ENCODE measurements at places on chromosomes 13 and 19. TPM values are rescaled to one million over a fixed set of nuclear protein-coding genes. Genes with fewer than 3 reads are reported as not detected.

DNA sequence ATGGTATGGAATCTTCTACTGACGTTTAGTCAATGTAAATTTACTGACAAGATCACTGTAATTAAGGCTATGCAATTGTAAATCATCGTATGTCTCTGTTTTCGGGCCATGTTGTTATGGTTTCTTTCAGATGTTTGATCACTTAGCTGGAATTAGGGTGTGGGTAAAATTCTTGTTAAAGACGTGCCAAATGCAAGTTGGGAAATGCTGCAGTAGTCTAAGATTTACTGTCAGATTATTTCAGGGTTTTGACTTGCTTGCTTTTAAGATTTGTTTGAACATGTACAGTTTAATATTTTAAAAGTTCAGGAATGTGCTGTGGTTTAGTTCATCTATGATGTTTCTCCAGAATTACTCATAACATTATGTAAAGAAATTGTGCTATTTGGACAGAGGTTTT, 10.8 kb downstream of the NDFIP2 start:
- no peaks in the 10 kb centered on the region for H3K27me3 ChIP-seq
- H3K4me1 ChIP-seq = peaks cover 44% of the 10 kb centered on the region
- peaks cover 9% of the 10 kb centered on the region for H3K36me3 ChIP-seq
- DNase-seq = no peak

DNA sequence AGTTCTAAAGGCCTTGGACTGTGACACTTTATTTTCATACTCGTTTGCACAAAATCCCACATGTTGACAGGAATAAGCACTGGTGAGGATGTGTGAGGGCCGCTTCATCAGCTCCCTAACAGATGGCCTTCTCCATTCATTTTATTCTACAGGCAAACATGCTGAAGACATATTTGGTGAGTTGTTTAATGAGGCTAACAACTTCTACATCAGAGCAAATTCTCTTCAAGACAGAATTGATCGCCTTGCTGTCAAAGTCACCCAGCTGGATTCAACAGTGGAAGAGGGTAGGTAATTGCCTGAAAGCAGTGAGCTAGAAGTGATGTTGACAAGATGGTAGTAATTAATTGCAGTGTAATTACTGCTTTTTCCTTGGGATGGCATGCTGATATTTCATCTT, 95.7 kb downstream of the GPR12 start:
- no peaks in the 10 kb centered on the region for H3K36me3 ChIP-seq
- no peak overlapping the region for H3K4me3 ChIP-seq
- H3K4me1 ChIP-seq = no peaks in the 10 kb centered on the region
- no peak overlapping the region for H3K27ac ChIP-seq
- DNase-seq = no peak

GRCh38 chr13:27110056-27110746, 61.4 kb downstream of the USP12 start:
- peaks cover 6% of the 10 kb centered on the region for H3K36me3 ChIP-seq
- no peak overlapping the region for H3K4me3 ChIP-seq
- H3K4me1 ChIP-seq = no peaks in the 10 kb centered on the region
- no peaks in the 10 kb centered on the region for H3K27me3 ChIP-seq
- DNase-seq = no peak

DNA sequence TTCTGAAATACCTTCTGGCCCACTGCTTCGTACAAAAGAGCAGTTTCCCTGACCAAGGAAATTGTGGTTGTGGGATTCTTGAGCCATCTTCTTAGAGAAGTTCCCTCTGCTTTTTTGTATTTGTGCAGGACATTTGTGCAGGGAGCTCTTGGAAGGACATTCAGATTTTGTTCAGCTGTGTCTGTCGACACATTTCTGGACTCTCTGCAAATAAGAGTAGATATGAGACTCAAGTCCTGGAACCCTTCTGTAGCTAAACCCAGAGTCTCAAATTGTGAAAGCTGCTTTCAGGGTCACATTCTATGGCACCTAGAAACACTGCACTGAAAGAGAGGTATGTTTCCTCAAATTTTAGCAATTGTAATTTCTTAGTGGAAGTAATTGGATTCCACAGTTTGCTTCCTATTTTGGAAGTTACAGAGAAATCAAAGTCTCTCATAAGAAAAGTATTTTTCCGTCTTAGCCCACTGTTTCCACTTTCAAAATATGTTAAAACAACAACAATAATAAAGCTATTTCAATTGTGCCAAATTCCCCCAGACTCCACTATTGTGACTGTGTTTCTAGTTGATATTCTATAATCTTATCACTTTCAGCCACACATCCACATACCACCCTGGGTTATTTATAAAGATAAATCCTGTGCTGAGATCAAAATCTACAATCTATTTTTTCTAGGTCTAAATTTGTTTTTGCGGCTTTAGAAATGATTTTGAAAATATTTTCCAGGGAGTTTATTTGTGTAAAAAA, 224.0 kb downstream of the COG6 start:
- H3K4me1 ChIP-seq = peaks cover 16% of the 10 kb centered on the region
- H3K36me3 ChIP-seq = no peaks in the 10 kb centered on the region
- H3K4me3 ChIP-seq = no peak overlapping the region
- no peak for DNase-seq
- H3K27ac ChIP-seq = no peak overlapping the region

DNA sequence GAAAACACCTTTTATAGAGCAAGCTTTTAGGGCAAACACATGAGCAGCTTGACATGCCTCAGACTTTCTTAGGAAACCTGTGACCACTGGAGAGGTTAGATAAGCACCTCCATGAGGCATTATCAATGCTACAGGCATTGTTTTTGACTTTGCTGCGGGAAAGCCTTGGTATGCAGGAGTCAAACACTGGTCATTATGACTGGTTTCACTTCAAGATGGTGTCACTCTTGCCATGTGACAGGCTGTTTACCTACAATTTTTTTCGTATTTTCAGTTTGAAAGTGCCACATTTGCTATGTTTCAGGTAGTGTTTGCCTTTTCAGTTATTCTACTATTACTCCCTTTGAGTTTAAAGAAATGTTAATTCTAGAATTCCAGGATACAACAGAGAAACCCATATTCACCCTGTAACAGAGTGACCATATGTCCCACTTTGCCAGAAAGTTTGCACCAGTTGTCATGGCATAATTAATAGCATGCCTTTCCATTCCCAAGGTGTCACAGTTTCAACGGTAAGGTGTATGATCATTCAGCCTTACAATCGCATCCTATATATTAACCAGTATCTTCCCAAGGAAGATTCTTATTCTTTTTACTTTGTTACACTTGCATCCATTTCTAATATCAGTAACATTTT, 33.0 kb downstream of the USP12 start:
- DNase-seq = no peak
- no peak overlapping the region for H3K4me3 ChIP-seq
- H3K27me3 ChIP-seq = no peaks in the 10 kb centered on the region
- H3K36me3 ChIP-seq = no peaks in the 10 kb centered on the region
- no peak overlapping the region for H3K27ac ChIP-seq

DNA sequence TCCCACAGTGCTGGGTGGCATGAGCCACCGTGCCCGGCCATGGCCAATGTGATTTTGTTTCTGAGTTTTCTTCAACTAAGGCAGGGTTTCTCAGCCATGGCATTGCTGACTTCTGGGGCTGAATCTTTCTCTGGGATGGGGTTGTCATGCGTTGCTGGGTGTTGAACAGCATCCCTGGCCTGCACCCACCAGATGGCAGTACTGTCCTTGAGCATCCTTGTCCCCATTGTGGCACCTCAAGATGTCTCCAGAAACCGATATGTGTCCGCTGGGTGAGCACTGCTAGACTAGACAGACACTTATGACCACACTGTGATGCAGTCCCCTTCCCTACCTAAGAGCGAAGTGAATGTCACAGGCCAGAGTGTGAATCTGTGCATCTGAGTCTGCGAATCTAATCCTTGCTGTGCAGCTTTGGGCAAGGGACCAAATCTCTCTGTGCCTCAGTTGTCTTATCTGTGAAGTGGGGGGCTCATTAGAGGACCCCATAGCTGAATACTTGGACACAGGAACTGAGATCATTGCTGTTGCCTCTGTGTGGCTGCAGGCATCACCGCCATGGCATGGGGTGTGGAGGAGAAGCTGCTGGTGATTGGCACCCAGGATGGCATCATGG, 50.3 kb upstream of the SIN3B start:
- H3K4me3 ChIP-seq = no peak overlapping the region
- H3K36me3 ChIP-seq = no peaks in the 10 kb centered on the region
- no peaks in the 10 kb centered on the region for H3K4me1 ChIP-seq
- H3K27ac ChIP-seq = no peak overlapping the region

DNA sequence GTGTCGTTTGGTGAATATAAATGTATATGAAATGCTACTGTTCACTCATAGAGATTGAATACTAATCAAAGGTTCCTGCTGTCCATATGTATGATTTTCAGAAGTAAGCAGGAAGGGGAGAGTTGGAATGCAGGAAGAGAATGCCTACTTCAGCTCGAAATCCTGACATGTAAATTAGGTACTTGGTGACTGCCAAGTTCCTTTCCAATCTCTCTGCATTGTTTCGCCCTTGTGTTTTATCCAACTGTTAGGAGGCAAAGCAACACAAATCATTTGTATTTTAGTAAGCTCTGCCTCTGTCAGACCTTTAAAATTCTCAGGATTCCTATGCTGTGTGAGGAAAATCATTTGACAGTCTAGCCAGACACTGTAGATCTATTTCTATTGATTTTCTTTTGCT, 9.0 kb downstream of the STARD13 start:
- no peak for DNase-seq
- peaks cover 59% of the 10 kb centered on the region for H3K36me3 ChIP-seq
- no peaks in the 10 kb centered on the region for H3K27me3 ChIP-seq
- H3K27ac ChIP-seq = no peak overlapping the region

DNA sequence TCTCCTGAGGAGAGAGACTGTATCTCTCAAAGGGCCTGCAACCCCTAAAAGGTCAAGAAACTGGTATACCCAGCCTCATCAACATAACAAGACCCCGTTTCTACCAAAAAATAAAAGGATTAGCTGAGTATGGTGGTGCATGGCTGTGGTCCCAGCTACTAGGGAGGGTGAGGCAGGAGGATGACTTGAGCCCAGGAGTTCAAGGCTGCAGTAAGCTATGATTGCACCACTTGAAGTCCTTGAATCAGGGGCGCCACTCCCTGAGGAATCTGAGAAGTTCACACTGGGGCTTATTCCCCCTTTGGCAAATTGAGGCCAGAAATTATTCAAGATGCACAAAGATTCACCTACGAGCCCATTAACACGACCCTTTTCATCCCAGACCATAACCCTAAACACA, 83.0 kb downstream of the TSHZ3 start:
- no peak overlapping the region for H3K27ac ChIP-seq
- DNase-seq = no peak
- H3K36me3 ChIP-seq = no peaks in the 10 kb centered on the region
- no peaks in the 10 kb centered on the region for H3K27me3 ChIP-seq
- no peaks in the 10 kb centered on the region for H3K4me1 ChIP-seq
- H3K4me3 ChIP-seq = no peak overlapping the region

- H3K27ac ChIP-seq = no peak overlapping the region
- no peak for DNase-seq
Measured at GRCh38 chr19:17379221-17379631, 2.1 kb upstream of the PLVAP start.

DNA sequence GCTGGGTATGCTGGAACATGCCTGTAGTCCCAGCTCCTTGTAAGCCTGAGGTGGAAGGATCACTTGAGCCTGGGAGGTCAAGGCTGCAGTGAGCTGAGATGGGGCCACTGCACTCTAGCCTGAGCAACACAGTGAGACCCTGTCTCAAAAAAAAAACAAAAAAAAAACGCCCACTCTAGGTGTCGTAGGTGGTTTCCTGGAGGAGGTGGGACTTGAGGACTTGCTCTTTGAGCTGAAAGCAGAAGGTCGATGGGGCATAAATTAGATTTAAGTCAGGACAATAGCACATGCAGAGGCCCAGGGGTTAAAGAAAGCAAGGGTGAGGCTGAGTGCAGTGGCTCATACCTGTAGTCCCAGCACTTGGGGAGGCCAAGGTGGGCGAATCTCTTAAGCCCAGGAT, 12.9 kb upstream of the ILF3 start:
- no peak overlapping the region for H3K27ac ChIP-seq
- DNase-seq = no peak
- no peaks in the 10 kb centered on the region for H3K27me3 ChIP-seq
- no peak overlapping the region for H3K4me3 ChIP-seq
- no peaks in the 10 kb centered on the region for H3K4me1 ChIP-seq

Gene EPSTI1
- 21.3 TPM for total RNA-seq

Gene DENND1C
- total RNA-seq = not detected

Gene CABP5
- total RNA-seq = not detected

Gene UPF3A
- total RNA-seq = 29.9 TPM

Gene TMEM150B
- total RNA-seq = not detected

Gene TEX29
- total RNA-seq = 0.82 TPM

Gene PPFIA3
- 3.6 TPM for total RNA-seq
